ENCODE measurements at places on chromosomes 7 and 10.

DNA sequence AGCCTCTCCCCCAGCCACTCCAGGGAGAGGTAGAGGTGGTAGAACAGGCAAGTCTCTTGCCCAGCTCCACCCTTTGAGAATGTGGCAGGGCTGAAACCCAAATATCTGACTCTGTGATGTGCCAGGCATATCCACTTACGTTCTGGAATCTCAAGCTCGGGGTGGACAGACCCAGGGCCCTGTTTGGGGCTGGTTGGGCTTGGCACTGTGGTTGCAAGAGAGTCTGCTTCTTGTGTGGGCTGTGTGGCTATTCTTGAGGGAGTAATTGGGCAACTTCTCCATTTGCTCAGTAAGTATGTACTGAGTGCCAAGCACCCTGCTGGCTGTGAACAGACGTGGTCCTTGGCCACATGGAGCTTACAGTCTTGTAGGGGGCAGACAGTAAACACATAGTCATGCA lies 4.7 kb downstream of the UBTD1 start:
- DNase-seq, result no peak

DNA sequence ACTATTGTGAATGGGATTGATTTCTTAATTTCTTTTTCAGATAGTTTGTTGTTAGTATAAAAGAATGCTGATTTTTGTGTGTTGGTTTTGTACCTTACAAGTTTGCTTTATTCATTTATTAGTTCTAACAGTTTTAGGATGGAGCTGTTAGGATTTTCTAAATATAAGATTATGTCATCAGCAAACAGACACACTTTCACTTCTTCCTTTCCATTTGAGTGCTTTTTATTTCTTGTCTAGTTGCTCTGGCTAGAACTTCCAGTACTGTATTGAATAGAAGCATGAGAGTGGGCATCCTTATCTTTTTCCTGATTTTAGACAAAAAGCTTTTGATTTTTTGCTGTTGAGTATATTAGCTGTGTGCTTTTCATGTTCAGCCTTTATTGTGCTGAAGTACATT lies 81.5 kb downstream of the DNAH11 start:
- DNase-seq, result no peak

DNA sequence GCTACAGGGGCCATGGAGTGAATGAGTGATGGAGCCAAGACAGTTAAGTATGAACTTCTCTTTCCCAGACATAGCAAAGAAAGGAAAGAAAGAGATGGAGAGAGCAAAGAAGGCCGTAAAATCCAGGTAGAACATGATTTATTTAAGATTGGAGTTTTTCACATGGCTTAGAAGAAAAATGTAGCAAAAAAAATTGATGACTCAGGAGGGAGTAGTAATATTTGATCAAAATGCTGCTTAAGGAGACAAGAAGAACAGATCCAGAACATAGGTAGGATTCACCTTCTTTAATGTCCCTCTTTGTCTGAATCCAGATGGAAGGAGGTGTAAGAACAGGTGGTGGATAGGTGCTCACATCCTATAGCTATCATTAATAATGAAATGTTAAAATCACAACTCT lies 51.0 kb upstream of the GLCCI1 start:
- no peak for DNase-seq

- DNase-seq, result no peak
Measured at GRCh38 chr10:99365311-99365710, 36.2 kb downstream of the CNNM1 start.

GRCh38 chr10:21100871-21101514 lies 203.9 kb upstream of the NEBL start:
- no peak for DNase-seq

DNA sequence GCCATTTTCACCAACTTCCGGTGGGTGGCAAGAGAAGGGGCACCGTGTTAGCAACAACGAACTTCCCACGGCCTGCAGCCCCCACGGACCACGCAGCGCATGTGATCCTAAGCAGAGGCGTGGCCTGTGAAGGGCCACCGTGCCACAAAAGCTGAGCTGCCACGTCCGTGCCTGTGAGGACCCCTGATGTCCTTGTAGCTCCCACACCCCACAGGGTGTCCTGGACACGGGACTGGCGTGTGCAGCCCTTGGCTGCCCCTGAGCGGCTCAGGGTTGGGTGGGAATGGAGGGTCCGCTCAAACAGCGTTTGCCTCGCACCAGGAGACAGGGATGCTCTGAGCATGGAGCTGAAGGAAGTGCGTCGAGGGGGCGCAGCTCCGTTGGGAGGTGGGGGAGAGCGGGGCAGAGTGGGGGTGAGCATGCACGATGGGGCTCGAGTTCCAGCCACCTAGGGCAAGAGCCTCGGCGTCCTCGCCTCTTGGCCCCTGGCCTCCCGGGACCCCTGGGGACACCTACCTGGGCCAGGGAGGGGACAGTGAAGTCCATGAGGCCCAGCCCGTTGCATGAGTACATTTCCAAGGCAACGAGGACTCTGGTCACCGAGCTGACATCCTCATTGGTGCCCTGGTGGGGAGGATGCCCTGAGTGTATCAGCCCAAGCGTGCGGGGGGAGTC lies 33.6 kb downstream of the CFAP46 start:
- no peak for DNase-seq

- DNase-seq, result no peak
Measured at GRCh38 chr10:29530112-29530976, 104.4 kb downstream of the SVIL start.

GRCh38 chr10:130923596-130923995 lies 387.9 kb downstream of the TCERG1L start:
- no peak for DNase-seq

- no peak for DNase-seq
Measured at GRCh38 chr7:157830331-157830730, 493.5 kb downstream of the DNAJB6 start.

DNA sequence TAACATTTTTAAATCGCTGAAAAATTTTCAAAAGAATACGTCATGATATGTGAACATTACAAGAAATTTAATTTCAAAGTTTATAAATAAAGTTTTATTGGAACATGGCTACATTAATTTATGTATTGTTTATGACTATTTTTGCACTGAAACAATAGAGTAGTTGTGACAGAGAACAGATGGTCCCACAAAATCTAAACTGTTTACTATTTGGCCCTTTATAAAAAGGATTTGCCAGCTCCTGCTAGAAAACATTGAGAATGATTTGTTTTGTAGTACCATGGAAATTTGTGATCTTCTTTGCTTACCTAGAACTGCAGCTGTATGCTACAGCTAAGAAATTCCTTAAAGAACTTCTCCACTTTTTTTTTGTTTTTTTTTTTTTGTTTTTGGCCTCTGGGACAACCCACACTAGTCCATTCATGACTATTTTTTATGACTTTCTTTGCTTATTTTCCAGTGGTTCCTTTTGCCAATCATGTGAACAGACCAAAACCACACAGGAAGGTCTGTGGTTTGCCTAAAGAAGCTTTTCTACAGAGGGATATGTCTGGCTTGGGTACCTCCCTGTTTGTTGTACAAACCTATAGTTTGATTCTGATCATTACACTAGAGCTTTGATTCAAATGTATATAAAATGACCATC lies 55.7 kb downstream of the ST7 start:
- DNase-seq, result no peak

Measured in NCI-H1048 (cell line).